ENCODE measurements at places on chromosomes 12 and 14.
A peak's percentile ranks its signal among the peaks of the same experiment; 100 is the strongest.

DNA sequence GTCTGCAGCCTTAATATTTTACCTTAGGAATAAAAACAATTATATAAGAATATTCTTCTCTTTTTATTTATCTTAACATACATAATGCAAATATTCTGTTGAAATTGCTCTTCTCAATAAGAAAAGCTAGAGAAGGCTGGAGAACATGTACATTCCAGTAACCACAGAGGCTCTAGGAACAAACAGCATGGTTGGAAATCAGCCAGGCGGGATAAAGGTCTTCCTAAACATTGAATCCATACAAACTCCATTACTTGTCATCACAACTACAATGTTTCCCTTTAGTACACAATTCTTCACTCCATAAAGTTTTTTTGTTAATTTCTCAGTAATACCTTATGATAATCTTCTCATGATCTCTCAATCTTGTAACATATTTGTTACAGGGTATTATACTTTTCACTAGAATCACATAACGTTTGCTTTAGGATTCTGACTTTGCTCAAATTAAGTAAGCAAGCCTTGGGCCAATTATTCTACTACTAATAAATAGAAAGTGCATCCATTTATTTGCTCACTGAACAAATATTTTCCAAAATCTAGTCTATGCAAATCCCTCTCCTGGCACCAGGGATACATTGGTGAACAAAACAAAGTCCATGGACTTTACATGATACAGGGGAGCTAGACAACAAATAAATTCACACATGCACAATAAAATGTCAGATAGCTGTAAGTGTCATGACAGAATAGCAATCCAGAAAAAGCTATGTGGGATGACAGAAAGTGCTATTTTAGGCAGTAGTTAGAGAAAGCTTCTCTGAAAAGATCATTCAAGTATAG lies 237.5 kb upstream of the TMTC1 start:
- DNase-seq = no peak

GRCh38 chr12:80441921-80442320 lies 2.1 kb upstream of the PTPRQ start:
- DNase-seq = no peak

DNA sequence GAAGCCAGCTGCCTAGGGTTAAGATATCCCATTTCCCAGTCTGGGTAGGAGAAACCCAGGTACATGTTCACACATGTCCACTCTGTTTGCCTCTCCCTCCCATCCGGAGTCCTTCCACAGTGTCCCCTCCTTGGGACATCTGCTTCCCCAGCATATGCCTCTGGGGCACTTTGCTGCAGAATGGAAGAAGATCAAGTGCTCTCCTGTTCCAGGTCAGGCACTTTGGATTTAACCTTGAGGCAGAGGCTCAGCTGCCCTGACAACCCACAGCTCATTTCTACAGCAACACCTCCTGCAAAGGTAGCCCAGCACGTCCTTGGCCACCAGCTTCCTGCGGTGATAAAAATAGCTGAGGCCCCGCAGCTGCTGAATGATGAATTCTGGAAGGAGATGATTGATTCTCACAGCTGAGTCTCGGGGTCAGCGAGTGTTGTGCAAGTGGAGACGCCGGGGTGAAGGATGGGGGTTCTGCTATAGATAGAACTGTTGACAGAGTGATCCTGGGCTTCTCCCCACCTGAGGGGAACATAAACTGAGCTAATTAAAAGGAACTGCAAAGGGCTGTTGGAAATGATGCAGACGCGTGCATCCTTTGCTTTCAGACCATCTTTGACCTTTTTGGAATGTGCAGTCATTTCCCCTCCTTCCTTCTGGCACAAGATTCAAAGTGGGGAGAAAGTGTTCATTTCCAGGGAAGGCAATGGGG lies 145.0 kb downstream of the SLC38A6 start:
- no peak for DNase-seq

DNA sequence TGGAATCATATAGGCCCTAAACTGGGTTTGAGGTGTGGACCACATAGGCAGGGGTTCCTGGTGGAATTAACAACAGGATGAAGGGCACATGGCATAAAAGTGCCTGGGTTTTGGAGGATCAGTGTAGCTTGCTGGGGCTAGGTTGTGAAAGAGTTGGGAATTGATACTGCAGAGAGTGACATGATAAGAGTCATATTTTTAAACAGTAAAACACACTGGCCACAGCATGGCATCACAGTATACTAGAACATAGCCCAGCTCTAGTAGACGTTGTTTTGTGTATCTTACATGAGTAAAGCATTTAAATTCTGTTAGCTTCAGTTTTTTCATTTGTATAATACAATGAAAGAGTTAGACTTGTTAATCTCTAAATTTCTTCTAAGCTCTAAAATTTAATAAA lies 102.0 kb downstream of the POLR3B start:
- DNase-seq = no peak

- no peak for DNase-seq
Observed at GRCh38 chr12:59700153-59700450, 104.3 kb downstream of the SLC16A7 start.

- DNase-seq = no peak
Observed at GRCh38 chr14:101736585-101736984, 24.9 kb upstream of the PPP2R5C start.

GRCh38 chr12:120581998-120582397 lies 796 bp upstream of the POP5 start:
- DNase-seq = no peak

- DNase-seq = no peak
Observed at GRCh38 chr12:122834921-122835749, at the start of gene HIP1R. HIP1R (plus strand) TSS chr12:122835457; CDS start chr12:122835551, 94 bp downstream.

GRCh38 chr12:89988188-89988915 lies 279.7 kb upstream of the ATP2B1 start:
- no peak for DNase-seq

GRCh38 chr12:30016540-30017055 lies 232.9 kb upstream of the TMTC1 start:
- DNase-seq = no peak

DNA sequence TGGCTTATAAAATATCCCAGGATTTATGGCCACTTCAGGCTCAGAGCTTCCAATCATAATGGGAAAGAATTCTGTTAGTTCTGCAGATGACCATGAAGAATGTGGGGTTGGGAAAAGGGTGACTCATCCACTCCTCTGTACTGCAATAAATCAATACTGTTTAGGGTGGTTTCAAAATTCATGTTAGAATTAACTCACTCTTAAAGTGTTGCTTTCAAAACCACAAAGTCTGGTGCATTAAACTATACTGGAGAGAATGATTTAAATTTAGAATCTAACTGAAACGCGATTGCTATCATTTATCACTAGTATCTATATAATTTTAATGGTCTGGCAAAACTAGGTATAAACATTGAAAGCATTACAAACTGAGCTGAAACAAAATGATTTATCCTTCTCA lies 798 bp downstream of the CCDC198 start:
- DNase-seq = no peak

DNA sequence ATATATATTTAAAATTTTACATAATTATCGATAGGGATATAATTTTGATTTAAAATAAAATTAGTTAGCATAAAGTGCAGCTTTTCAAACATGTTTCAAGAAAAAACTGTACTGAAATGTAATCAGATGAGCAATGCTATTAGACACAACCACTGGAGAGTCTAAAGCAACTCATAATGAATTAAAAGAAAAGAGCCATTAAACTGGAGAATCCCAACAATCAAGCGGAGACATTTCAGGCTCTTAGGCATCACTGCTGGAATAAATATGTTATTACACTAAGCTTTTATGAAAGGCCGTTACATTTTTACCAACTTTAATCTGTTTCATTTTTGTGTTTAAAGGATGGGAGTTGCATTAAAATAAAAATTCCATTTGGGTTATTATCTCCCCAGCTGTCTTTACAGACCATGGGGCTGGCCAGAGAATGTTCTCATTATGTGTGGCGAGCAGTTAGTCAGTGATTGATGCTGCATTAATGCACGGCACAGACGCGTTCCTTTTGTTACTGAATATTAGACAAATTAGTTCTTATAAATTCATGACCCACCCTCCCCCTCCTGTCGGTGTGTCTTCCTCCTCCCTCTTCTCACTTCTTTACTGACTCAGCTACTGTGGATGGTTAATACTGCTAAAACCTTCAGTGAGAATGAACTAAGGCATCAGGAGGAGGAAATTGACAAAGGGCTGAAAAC lies 156.8 kb downstream of the PDZRN4 start:
- DNase-seq = no peak

- DNase-seq = no peak
Observed at GRCh38 chr12:115335594-115335993, 651.6 kb upstream of the TBX3 start.

- no peak for DNase-seq
Observed at GRCh38 chr12:131975228-131975627, 25.5 kb downstream of the EP400 start.

DNA sequence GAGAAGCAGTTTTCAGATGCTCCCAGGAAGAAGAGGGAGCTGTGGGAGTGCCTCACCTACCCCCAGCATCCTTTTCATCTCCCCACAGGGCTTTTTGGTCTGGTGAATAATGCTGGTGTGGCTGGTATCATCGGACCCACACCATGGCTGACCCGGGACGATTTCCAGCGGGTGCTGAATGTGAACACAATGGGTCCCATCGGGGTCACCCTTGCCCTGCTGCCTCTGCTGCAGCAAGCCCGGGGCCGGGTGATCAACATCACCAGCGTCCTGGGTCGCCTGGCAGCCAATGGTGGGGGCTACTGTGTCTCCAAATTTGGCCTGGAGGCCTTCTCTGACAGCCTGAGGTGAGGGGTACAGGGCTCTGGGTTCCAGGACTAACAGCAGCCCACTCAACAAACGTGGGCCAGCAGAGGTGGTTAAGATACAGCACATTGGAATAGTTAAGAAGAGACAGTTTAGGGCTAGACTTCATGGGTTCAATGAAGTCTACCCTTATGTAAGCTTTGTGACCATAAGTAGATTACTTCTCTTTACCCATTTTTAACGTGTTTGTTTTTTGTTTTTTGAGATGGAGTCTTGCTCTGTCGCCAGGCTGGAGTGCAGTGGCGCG lies 1.5 kb downstream of the RDH5 start:
- DNase-seq = peak; percentile 63

DNA sequence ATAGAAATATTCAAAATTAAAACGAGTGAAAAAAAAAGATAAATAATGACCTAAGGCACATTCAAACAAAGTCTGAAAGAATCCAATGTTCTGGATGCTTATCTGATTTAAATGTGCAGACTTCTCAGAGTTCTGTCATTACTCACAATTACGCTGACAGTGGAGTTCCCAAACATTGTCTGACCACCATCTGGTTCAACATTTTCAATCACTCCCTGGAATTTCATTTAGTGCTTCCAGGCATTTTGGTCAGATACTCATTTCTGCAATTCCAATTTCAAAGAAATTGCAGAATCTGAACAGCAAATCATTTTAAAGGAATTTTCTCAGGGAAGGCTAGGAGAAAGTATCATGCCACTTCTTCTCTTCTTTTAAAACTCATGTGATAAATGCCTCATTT lies 398.2 kb upstream of the PDE3A start:
- no peak for DNase-seq

- no peak for DNase-seq
Observed at GRCh38 chr12:19220205-19220604, 90.7 kb downstream of the PLEKHA5 start.

GRCh38 chr14:70707138-70708038 lies 65.7 kb downstream of the TTC9 start:
- DNase-seq = no peak

GRCh38 chr12:74170645-74171477 lies 366.8 kb upstream of the ATXN7L3B start:
- no peak for DNase-seq

DNA sequence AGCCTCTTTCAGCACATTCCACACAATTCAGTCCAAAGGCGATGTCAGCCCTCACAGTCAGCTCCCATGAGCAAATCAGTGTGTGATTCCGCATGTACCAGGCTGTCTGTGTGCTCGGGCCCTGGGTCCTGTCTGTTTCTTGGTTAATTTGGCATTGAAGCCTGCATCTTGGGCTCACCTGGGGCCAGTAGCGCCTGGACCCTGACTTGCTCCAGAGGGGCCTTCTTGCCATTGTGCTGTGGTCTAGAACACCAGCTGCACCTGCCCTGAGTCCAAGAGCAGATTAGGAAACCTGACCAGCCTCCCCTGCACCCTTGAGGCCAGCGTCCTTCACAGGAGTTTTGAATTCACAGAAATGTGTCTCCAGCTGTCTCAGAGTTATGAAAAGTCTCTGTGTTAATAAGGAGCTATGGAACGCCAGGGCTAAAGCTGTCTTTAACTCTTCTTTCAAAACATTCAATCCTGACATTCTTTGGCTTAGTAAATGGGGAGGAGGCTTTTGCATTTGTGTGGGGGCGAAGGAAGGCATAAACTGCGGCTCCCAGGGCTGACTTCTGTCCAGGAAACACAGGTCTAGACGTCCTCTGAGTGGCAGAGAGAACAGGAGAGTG lies 102.2 kb downstream of the ARF6 start:
- DNase-seq = no peak

GRCh38 chr12:69097619-69098368 lies 141.6 kb upstream of the CPSF6 start:
- no peak for DNase-seq

GRCh38 chr14:92426237-92426636 lies 87.3 kb upstream of the RIN3 start:
- DNase-seq = no peak

DNA sequence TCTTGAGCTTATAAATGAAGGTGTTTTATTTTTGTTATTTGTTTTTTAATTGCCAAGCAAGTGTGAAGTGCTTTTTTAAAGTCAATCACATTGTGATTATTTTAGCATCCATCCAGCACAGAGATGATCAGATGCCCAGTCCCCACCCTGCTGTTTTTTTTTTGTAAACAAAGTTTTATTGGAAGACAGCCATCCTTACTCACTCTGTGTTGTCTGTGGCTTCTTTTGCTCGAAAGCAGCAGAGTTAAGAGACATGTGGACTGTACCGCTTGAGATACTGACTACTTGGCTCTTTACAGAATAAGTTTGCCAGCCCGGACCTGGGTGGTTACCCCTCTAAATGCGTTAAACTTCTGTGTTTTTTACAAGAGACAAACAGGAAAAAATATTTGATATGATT lies 30.9 kb upstream of the AMN start:
- no peak for DNase-seq

DNA sequence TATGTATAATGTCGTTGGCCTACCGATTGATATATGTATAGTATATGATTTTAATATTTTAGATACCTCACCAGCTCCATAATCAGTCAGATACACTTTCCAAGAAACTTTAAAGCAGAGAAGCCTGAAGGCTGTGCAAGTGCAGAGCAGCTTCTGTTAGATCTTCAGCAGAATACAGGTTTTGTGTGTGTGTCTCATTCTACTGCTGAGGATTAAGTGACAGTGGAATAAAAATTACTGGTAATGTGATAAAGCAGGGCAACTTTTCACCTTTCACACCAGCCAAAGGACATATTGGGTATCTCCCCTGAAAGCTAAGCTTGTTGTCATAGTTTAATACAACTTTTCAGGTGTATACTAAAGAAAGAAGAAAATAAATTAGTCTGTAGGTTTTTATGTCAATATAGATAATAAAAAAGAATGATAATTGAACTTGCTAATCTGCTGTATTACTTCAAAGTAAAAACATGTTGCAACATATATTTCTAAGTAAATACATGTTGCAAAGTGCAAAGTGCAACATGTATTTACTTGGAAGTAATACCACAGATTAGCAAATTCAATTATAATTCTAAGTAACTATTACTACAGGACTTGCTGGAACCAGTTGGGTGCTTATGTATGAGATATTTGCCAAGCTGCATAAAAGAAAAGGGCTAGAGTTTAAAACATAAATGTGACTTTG lies 128.3 kb downstream of the SLC16A7 start:
- DNase-seq = no peak

Measured in posterior cingulate gyrus (tissue), 11 donors.